ENCODE measurements at places on chromosomes 11 and 22. TPM values are rescaled to one million over a fixed set of nuclear protein-coding genes. Genes with fewer than 3 reads are reported as not detected.

DNA sequence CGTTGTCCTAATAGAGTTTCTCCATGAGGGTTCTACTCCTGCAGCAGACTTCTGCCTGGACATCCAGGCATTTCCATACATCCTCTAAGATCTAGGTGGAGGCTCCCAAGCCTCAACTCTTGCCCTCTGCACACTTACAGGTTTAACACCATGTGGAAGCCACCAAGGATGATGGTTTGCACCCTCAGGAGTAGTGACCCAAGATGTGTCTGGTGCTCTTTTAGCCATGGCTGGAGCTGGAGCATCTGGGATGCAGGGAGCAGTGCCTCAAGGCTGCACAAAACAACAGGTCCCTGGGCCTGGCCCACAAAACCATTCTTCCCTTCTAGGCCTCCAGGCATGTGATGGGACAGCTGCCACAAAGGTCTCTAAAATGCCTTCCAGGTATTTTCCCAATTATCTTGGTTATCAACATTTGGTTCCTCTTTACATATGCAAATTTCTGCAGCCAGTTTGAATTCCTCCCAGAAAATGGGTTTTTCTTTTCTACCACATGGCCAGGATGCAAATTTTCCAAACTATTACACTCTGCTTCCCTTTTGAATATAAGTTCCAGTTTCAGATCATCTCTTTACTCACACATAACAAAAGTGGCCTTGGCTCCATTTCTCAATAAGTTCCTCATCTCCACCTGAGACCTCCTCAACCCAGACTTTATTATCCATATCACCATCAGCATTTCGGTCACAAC is 69.5 kb upstream of the GNAZ start:
- no peaks in the 10 kb centered on the region for H3K4me1 ChIP-seq
- no peaks in the 10 kb centered on the region for H3K36me3 ChIP-seq
- no peaks in the 10 kb centered on the region for H3K27me3 ChIP-seq
- no peak overlapping the region for H3K27ac ChIP-seq

- H3K27ac ChIP-seq: no peak overlapping the region
- DNase-seq: no peak
- no peaks in the 10 kb centered on the region for H3K27me3 ChIP-seq
- no peaks in the 10 kb centered on the region for H3K4me1 ChIP-seq
- H3K36me3 ChIP-seq: peaks cover 70% of the 10 kb centered on the region
These were observed 18.2 kb upstream of the WDR74 start for GRCh38 chr11:62857541-62857982.

Gene KRTAP5-7
- not detected for total RNA-seq

Gene CTTN
- total RNA-seq: 226 TPM

DNA sequence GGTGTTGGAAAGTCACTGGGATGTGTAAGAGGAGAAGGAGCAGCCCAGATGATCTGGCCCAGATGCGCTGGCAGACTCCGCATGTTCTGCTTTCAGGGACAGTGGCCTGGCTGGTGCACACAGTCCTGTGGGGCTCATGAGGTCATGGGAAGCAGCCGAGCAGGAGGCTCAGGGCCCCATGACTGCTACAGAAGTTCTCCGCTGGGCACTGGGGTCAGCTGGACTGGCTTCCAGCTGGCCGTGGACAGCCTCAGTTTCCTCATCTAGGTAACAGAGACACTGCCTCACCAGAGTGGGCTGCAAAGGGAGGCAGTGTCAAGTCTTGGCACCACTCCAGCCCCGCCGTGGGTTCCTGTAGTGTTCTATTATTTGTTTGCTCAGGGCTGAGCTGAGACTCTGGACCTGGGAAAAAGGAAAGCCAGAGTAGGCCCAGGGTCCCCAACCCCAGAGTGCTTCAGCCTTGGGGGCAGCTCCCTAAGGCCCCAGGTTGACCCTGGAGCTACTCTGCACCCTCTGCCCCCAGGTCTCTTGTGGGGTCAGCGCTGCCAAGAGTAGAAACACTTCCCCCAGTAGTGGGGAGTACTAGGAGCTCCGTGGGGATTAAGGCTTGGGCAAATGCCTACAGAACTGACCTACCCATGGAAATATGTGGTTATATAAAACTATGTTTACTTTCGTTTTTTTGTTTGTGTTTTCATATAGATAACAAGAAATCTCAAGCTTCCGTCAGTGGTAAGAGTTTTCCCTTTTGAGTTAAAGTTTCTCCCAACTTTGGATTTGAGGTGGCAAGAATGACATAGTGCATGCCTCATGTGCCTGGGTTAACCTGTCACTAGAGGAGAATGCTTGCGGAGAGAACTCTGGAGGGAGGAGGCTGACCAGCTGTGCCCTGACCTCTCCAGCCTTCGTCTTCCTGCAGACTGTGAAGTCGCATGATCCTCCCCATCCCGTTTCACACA is 45.3 kb downstream of the MED15 start:
- no peak overlapping the region for H3K4me3 ChIP-seq
- H3K27ac ChIP-seq: no peak overlapping the region
- H3K36me3 ChIP-seq: peaks cover 16% of the 10 kb centered on the region
- no peaks in the 10 kb centered on the region for H3K27me3 ChIP-seq
- 0 out of 2 replicates have a peak, but pooled peaks cover 2% of the 10 kb centered on the region for H3K4me1 ChIP-seq
- DNase-seq: no peak

GRCh38 chr11:92447586-92447985 is 223.0 kb downstream of the FAT3 start:
- H3K27ac ChIP-seq: no peak overlapping the region
- H3K4me3 ChIP-seq: no peak overlapping the region
- H3K36me3 ChIP-seq: no peaks in the 10 kb centered on the region
- H3K27me3 ChIP-seq: no peaks in the 10 kb centered on the region
- H3K4me1 ChIP-seq: peaks cover 5% of the 10 kb centered on the region

Gene HMOX1
- 22.7 TPM for total RNA-seq

Gene GDPD5
- 7.8 TPM for total RNA-seq

DNA sequence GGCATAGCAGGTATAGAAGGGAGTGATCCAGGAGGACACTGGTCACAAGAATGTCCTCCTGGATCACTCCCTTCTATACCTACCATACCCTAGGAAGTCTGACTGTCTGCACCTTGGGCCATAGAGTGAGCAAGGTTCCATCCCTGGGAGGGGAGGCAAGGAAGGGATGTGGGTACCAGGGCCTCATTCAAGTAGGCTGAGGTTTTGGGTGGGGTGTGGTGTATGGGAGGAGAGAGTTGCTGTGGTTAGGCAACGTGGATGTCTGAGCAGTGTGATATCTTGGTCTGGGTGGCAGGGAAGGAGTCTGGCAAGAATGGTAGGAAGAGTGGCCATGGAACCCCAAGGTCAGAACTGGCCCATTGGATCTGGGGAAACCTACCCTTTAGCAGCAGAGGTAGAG is 13.2 kb downstream of the PPFIBP2 start:
- H3K36me3 ChIP-seq: no peaks in the 10 kb centered on the region
- no peak for DNase-seq
- no peak overlapping the region for H3K4me3 ChIP-seq
- H3K4me1 ChIP-seq: no peaks in the 10 kb centered on the region
- H3K27me3 ChIP-seq: no peaks in the 10 kb centered on the region
- H3K27ac ChIP-seq: no peak overlapping the region

- peak; percentile 87 for DNase-seq
- H3K36me3 ChIP-seq: no peaks in the 10 kb centered on the region
- peaks cover 3% of the 10 kb centered on the region for H3K4me1 ChIP-seq
- H3K4me3 ChIP-seq: no peak overlapping the region
These were observed 123.6 kb downstream of the ABTB2 start for GRCh38 chr11:34234086-34234740.

DNA sequence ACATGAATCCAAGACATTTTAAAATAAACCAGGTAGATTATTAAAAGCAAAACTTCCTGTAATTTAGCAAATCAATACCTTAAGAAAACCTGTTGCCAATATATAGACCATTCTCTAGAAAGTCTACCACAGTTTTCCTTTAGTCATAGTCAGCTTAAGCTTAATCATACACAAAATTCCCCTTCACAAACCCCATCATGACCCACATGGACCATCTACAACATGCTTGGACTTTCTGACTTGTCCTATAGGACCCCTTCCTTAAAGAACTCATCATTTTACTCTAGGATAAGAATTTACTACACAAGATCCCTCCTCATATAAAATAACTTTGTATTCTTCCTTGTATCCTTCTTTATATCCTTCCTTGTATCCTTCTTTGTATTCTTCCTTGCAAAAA is 16.2 kb upstream of the RNASEH2C start:
- no peaks in the 10 kb centered on the region for H3K4me1 ChIP-seq
- no peak for DNase-seq
- no peak overlapping the region for H3K27ac ChIP-seq
- H3K4me3 ChIP-seq: no peak overlapping the region

GRCh38 chr22:31313366-31314147 is 21.3 kb upstream of the PIK3IP1 start:
- H3K4me3 ChIP-seq: no peak overlapping the region
- H3K4me1 ChIP-seq: peaks cover 4% of the 10 kb centered on the region
- H3K27me3 ChIP-seq: no peaks in the 10 kb centered on the region

GRCh38 chr11:71485063-71485399 is 32.0 kb downstream of the NADSYN1 start:
- DNase-seq: no peak
- peaks cover 71% of the 10 kb centered on the region for H3K36me3 ChIP-seq
- no peaks in the 10 kb centered on the region for H3K4me1 ChIP-seq
- H3K27me3 ChIP-seq: no peaks in the 10 kb centered on the region

Gene OVCH2
- total RNA-seq: 0.44 TPM

GRCh38 chr11:102572554-102573220 is 42.1 kb upstream of the MMP7 start:
- peaks cover 24% of the 10 kb centered on the region for H3K36me3 ChIP-seq
- H3K4me1 ChIP-seq: no peaks in the 10 kb centered on the region
- no peak overlapping the region for H3K27ac ChIP-seq
- no peak overlapping the region for H3K4me3 ChIP-seq
- no peak for DNase-seq
- H3K27me3 ChIP-seq: no peaks in the 10 kb centered on the region

Gene BBOX1
- total RNA-seq: not detected

GRCh38 chr11:11345099-11345498 is 8.0 kb downstream of the CSNK2A3 start:
- H3K4me3 ChIP-seq: no peak overlapping the region
- DNase-seq: no peak
- H3K4me1 ChIP-seq: no peaks in the 10 kb centered on the region
- H3K27me3 ChIP-seq: no peaks in the 10 kb centered on the region
- H3K27ac ChIP-seq: no peak overlapping the region

GRCh38 chr22:29275819-29276565 is 7.9 kb downstream of the EWSR1 start:
- no peak overlapping the region for H3K4me3 ChIP-seq
- peaks cover 96% of the 10 kb centered on the region for H3K36me3 ChIP-seq
- H3K4me1 ChIP-seq: no peaks in the 10 kb centered on the region
- no peak overlapping the region for H3K27ac ChIP-seq

Gene OR5P2
- total RNA-seq: not detected

- peaks cover 11% of the 10 kb centered on the region for H3K36me3 ChIP-seq
- H3K4me1 ChIP-seq: no peaks in the 10 kb centered on the region
- H3K4me3 ChIP-seq: no peak overlapping the region
These were observed 36.4 kb downstream of the ZNF215 start for GRCh38 chr11:6962673-6963072.

Gene ZNF280B
- 8.2 TPM for total RNA-seq

DNA sequence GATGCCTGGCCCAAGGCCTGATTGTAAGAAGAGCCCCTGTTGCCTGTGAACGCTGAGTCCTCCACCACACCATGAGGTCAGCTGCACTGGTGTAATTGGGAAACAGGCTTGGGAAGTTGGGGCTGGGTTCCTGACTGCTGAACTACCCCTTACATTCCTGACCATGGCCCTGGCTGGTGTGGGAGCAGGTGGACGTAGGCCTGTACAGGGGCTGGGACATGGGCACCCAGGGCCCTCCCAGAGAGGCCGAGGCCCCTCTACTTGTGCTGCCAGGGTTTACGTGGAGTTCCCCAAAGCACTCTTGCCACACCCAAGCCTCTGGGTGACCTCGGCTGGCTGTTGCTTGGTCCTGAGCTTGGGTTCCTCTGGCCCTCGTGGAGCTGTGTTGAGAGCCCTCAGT is 5.4 kb downstream of the RELT start:
- H3K4me1 ChIP-seq: no peaks in the 10 kb centered on the region
- H3K4me3 ChIP-seq: no peak overlapping the region
- DNase-seq: no peak
- H3K27me3 ChIP-seq: no peaks in the 10 kb centered on the region
- H3K27ac ChIP-seq: no peak overlapping the region
